Astrocyte (in vitro differentiated cells and primary cell): ENCODE measurements at places on chromosomes 3 and 15.

- peak; percentile 24 for DNase-seq
These were observed 76.5 kb downstream of the B3GALNT1 start for GRCh38 chr3:161028555-161029153.

GRCh38 chr15:51876169-51876568 is 46.7 kb downstream of the TMOD3 start:
- no peak for DNase-seq

DNA sequence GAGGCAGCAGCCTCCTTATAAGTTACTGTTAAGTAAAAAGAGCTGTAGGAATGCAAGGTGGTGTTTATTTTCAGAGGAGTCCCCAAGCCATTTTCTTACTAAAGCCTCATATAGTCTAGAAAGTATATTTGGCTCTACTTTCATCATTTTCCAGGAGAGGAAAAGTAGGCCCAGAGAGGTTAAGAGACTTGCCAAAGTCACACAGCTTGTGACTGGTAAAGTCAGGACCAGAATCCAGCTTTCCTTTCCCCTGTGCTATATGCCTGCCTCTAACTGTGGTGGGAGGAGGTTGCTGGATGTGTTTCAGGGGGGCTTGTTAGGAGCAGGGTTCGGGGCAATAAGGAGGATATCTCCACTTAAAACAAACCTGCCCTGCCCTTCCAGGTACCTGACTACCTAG is 7.2 kb upstream of the OGG1 start:
- no peak for DNase-seq

DNA sequence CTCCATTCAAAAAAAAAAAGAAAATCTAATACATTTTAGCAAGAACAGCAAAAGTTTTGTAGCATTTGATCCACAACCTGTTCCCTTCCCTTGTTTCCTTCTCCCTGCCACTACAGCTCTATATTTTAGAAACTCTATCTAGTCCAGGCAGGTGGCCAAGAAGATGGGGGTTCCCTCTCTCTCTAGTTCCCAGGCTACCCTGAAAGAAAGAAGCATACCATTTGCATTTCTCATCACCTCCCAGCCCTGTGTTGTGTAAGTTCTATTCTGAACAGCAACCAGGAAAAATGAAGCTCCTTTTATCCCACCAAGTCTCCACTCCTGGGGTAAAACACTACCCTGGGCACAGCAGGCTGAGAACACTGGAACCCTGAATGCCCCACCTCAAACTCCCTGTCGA is 100.0 kb downstream of the PCCB start:
- DNase-seq, result peak; percentile 92

- DNase-seq, result no peak
These were observed 18.3 kb downstream of the CFAP161 start for GRCh38 chr15:81152339-81152738.

DNA sequence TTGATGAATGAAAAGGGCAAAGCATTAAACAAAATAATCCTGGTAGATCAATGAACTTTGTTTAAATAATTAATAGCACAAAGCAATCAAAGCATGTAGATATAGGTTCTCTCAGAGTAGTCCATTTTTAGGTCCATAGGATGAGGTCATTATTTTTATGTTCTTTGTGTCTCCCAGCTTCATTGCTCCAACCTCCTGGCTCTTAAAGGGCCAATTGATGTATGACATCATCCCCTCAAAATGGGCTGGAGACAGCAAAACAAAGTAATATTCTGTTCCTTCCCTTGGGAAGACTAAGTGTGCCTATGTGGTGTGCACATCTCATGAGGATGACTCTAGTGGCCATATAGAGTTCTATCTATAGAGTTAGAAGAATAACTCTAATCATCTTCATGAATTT is 49.5 kb downstream of the HMG20A start:
- no peak for DNase-seq

- no peak for DNase-seq
These were observed 4.0 kb upstream of the SATB1 start for GRCh38 chr3:18428991-18429745.
